ENCODE measurements at places on chromosomes 7 and 10.

- DNase-seq = no peak
These were observed 4.1 kb upstream of the PLAU start for GRCh38 chr10:73906524-73907447.

- DNase-seq = peak; percentile 44
These were observed 40.4 kb upstream of the DLX5 start for GRCh38 chr7:97064972-97065587.

GRCh38 chr7:30713392-30713791 is 31.1 kb upstream of the CRHR2 start:
- DNase-seq = no peak

DNA sequence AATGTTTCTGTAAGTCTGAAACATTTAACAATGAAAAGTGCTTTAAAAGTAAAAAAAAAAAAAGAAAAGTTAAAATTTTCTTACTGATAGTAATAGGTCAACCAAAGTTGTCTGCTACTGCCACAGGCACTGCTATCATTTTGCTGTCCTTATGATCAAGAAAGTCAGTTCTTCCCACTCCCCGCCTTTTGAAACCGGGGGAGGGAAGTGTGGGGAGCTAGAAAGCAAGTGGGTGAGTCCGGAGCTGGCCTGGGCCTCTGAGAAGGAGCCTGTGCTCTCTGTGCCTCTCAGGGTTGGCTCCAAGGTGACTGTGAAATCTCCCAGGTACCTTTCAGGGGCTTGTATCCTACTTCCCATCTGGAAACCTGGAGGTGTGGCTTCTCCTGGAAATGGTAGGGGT is 7.3 kb downstream of the C7orf57 start:
- DNase-seq = no peak

GRCh38 chr7:137342828-137343261 is 688 bp downstream of the PTN start:
- DNase-seq = no peak

GRCh38 chr7:108002726-108003598 is at the start of gene LAMB1:
Gene LAMB1 (minus strand): TSS chr7:108003161. CDS start chr7:108002885, 276 bp downstream.
- no peak for DNase-seq

- peak; percentile 63 for DNase-seq
These were observed 5.0 kb downstream of the ZYX start for GRCh38 chr7:143385891-143386781.

DNA sequence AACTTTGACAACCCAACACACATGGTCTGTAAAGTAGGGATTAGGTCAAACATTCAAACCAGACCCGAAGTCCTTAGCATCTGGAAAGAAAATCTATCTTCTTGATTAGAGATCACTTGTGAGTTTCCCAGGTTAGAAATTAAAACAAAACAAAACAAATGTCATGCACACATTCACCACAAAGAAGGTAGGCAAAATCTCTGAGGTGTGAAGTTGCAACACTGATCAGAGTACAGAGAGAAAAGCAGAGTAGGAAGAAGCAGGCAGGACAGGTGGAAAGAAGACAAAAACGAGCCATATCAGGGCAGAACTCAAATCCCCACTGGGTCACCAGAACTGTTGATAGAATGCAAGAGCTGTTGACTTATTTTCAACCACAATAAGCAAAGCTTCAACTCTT is 102.8 kb upstream of the THSD7A start:
- no peak for DNase-seq

All from CD4-positive, alpha-beta T cell treated with Interleukin-12 subunit alpha and Interleukin-12 subunit beta, for 1 hour (primary cell).